Activated CD4-positive, CD25-positive, alpha-beta regulatory T cell treated with anti-CD3 and anti-CD28 coated beads, Interleukin-2, amount 50 U/mL, for 16 hours (primary cell): ENCODE measurements at places on chromosomes 2 and 18.

- no peak for DNase-seq
These were observed 1.5 kb downstream of the ACTR3 start for GRCh38 chr2:113891265-113891959.

DNA sequence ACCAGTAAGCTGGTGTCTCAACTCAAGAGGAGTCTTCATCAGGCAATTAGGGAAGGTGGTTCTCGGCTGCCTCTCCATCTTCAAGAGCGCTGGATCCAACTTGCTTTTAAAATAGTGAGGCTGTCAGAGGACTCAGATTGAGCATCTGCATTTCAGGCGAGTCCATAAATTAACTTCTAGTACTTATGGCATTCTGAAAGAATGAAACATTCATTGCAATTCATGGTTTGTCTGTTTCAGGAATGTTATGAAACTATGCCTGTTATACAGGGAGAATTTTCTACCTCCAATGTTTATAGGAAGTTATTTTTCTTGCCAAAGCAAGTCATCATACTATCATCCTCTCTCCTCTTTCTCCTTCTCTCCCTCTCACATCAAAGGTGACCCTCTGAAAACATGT lies 883.2 kb downstream of the SLC4A3 start:
- no peak for DNase-seq

DNA sequence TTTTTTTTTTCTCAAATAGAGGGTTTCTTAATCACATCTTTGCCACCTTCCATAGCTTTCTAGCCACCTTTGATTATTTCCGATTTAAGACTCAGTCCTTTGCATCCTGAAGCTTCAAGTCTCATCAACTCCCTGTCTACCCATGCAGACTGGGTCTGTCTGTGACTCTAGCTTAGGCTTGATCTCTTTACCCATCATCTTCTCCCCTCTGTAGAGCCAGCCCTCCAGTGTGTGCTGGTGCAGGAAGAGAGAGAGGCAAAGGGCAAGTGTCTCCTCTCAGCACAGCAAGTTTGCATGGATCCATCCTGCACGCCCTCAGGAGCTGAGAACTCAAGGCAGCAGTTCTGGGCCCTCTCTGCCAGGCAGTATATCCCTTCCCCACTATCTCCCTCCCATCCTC lies 70.4 kb downstream of the HNRNPLL start:
- DNase-seq: no peak

DNA sequence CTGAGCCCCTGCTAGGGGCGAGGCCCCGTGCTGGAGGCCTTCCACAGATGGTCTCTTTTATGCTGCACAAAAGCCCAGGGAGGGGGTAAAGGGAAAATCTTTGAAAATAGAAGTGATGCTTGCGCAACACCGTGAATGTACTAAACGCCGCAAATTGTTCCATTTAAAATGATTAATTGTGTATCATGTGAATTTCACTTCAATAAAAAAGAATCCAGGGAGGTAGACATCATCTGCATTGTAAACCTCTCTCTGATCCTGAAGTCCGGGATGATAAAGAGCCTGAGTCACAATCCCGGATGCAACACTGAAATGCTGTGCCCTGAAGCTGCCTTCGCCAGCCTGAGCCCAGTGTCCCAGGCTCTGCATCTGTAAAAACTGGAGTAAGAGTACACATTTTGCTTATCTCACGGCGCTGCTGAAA lies 107.7 kb upstream of the PPP1CB start:
- no peak for DNase-seq
